ENCODE measurements at places on chromosomes 12 and 14.
A peak's percentile ranks its signal among the peaks of the same experiment; 100 is the strongest.

GRCh38 chr14:88232771-88233170, 90.3 kb downstream of the KCNK10 start:
- no peak for DNase-seq

DNA sequence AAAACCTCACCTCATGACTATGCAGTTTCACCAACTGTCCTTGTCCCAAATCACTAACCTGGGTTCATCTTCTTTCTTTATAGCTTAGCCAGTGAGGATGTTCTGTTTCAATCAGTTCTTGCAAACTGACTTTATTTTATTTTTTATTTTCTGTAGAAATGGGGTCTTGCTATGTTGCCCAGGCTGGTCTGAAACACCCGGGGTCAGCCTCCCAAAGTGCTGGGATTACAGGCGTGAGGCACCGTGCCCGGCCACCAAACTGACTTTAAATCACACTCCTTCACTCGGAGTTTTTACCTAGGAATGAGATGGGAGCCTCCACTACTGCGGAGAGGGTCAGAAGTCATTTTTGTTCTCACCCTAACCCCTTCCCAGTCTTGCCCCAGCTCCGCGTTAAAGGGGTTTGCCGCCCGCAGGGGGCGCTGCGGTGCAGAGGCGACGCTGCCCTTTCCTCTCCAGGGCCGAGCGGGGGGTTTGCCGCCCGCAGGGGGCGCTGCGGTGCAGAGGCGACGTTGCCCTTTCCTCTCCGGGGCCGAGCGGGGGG, 7.0 kb upstream of the B4GALNT3 start:
- DNase-seq = no peak

DNA sequence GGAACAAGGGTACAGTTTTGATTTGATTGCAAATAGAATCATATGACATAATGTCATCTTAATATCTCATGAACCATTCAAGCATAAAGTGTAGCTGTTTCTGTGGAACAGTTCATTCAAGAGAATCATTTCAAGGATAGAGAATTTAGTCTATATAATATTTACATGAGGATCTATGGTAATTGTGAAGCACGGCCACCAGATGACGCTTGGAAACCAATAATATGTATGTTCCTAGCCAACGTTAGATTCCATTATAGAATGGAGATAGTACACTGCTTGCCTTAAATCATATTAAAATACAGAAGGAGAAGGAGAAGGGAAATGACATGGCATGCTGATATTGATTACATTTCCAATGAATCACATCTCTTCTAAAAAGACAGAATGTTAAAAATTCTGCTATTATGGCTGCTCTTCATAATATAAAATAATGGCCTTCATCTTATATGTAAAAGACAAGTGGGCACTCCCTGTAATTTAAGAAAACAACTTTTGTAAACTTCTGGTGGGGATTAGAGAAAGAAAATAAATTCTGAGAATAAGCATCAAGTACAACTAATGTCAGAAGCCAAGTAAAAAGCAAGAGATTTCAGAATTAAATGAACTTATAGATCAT, 351.0 kb downstream of the NAV3 start:
- no peak for DNase-seq

DNA sequence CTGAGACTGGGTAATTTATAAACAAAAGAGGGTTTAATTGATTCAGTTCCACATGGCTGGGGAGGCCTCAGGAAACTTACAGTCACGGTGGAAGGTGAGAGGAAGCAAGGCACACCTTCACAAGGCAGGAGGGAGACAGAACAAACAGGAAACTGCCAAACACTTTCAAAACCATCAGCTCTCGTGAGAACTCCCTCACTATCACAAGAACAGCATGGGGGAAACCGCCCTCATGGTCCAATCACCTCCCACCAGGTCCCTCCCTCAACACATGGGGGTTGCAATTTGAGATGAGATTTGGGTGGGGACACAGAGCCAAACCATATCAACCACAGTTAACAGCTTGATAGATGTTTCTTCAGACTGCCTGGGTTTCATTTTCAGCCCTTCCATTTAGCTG, 6.2 kb upstream of the GNPNAT1 start:
- no peak for DNase-seq

GRCh38 chr12:62659453-62660295, 193.0 kb downstream of the MON2 start:
- peak; percentile 94 for DNase-seq

DNA sequence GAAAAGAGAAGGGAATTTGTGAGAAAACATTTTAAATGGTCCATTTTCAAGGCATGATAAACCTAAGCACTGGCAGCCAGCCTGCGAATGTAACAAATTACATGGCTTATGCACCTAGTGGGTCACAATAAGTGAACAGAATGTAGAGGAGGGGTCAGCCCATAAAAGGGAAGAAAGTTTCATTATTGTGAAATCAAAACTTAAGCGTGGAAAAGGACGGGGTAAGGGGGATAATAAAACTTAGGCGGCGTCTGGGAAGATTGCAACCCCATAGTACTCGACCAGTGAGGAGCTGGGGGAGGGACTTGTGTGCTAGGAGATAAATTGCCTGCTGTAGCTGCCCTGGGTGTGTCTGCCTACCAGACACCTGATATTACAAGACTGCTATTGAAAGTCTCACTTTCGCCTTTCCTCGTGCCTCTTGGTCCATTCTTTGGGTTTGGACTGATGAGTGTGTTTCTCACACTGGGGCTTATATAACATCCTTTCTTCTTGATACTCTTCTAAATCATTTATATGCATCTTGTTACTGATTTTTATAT, 40.6 kb downstream of the ZDHHC17 start:
- DNase-seq = no peak

DNA sequence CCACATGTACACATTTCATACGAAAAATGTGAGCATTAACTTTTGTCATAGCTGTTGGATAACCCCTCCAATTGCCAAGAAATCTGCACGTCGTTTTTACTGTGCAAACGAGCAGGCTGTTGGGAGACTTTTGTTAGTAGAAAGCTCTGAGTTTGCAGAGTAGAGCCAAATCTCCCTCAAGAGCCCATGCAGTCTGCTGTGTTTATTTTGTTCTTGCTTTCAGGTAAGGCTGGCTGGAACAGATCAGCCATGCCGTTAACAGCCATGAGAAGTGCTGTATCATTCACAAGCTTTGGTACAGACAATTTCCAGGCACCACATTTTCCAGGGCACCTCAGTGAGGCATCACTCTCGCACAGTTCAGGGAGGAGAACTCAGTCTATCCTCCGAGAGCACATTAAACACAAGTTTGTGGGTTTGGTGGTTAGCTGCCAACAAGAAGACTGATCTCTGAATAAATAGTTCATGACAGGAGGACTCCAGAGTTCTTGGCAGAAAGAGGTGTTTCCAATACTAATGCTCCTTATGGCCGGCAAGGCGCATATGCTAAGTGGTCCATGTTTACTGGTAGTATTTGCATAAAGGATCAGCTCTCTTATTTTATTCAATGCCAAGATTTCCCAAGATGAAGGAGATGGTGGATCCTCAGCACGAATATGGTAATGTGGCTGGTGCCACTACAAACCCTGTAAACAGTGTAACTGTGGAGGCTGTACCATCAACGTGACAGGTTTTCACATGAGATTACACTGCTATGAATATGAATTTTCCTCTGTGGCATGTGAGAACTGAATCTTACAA, 30.3 kb upstream of the PELI2 start:
- DNase-seq = no peak

DNA sequence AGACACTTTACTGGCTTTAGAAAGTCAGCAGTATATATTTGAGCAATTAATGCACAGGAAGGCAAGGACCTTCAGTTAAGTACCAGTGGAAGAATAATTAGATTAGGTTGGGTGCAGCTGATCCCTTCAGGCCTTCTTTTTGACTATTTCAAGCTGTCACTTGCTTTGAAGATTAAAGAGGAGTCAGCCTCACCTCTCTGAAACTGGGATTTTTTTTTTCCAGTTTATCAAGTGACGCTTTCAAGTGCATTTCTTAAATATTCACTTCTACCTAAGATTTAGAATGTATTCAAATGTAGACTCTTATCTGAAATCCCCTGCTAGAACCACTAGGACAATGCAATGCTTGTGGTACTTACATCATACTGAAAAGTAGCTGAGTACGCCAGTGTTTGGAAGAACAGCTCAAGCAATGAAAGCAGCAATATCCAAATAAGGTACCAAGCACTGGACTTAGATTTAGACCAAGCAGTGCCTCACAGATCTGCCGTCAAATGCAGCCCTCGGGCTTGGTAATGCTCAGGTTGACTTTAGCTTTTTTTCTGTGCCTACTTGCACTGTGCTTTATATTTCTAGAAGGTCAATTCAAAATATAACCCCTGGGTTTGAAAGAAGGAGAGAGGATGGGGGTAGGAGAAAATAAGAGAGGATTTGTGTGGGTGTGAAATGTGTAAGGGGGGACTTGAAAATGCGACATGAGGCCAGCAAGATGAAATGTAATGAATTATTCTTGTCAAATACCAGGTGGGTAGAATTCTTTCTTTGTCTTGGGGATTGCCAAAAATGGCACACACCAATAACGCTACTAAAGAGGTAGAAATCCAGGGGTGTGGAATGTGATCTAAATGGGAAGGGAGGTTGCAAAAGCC, 3.7 kb upstream of the FERMT2 start:
- DNase-seq = no peak

- no peak for DNase-seq
These were observed 17.8 kb upstream of the MCRS1 start for GRCh38 chr12:49585477-49586459.

DNA sequence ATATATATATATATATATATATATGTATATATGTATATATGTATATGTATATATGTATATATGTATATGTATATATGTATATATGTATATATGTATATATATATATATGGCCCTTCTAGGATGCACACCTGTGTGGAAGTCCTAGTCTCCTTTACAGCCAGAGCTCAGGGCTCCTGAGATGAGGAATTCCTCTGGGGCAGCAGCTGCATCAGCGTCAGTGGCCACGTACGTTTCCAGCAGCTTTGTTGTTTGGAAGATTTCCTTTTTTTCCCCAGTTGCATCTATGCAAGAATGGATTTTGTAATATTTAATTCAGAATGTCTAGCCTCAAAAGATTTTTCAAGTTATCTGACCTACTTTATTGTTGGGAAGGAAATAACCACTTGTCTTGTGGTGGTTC, 68.6 kb downstream of the TNFAIP2 start:
- DNase-seq = no peak

DNA sequence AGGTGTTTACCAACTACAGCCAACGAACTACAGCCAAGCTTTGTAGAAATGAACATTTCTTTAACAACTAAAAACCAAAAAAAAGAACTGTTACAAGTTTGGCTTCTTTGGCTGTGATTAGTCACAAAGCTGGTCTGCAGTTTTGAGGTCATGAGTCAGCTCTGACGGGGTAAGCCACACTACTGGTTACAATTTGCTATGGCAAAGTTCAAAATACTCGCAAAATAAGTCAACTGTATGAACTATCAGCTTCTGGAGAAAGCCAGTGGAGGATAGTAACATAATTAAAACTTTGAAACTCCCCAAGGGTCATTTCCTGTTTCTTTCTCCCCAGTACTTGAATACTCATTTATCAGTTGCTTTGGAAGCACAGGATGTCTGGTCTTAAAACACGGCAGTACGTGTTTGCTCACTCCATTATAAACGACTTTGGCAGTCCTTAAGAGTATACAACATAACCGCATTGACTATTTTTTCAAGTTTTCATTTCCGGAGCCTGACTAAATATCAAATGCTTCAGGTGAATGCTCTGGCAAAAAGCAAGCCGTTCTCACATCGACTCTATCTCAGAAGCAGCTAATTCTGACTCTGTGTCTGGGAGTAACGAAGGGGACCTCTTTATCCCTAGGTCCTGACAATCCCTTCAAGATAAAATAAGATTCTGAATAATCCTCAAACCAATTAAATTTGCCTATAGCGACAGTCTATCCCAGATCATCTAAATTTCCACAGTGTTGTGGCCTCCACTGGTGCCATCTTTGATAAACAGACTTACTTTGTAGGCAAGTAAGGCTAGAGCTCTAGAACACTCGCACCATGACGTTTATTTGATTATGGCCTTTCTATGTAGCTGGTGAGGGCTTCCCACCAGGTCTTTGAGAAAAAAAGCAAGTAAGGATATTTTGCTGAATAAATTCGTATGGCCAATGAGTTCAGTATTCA, 10.6 kb downstream of the PHLDA1 start:
- DNase-seq = no peak

DNA sequence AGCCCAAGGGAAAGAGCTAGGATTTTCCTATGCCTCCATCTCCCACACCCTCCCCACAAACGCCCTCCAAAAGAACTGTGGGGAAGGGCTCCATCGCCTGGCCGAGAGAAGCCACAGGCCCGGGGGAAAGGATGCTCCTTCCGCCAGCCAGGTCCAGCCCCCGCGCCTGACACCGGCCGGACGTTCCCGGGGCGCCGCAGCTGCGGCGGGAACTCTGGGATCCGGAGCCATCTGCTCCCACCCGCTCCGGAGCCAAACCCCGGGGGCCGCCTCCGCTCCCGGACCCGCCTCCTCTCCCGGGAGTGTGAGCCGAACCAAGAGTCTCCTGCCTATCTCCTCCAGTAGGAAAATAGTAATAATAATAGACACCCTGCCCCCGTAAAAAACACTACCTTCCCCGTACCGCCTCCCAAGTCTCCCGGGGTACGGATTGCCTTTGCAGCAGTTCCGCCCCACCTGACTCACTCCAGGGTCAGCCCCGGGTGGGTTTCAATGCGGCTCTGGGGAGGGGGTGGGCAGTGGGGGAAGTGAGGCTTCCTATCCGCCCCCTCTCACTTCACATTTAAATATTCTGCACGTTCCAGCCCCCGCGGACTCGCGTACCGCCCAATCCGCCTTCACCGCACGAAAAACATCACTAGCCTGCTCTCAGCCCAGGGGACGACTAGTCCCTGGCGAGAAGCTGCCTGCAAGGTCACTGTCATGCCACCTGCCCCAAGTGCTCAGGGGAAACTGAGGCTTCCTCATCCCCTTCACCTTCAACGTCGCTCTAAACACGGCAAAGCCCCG, 2.4 kb downstream of the AGAP2 start:
- DNase-seq = no peak

DNA sequence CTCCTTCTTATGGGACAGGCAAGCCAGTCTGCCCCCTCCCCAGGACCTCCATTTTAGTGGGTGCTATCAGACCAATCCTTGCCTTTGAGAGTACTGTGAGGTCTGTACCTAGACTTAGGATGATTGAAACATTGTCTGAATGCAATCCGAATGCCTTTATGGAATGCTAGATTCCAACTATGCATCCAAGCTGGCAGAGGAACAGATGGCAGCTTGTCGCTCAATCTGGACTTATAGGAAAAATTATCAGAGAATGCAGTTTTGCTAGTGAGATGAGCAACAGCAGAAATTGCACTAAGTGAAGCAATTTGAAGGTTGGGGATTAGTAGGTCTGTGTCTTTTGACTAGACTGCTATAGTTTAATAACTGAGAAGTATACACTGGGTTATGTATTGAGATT, 109.1 kb downstream of the DYRK2 start:
- DNase-seq = no peak

DNA sequence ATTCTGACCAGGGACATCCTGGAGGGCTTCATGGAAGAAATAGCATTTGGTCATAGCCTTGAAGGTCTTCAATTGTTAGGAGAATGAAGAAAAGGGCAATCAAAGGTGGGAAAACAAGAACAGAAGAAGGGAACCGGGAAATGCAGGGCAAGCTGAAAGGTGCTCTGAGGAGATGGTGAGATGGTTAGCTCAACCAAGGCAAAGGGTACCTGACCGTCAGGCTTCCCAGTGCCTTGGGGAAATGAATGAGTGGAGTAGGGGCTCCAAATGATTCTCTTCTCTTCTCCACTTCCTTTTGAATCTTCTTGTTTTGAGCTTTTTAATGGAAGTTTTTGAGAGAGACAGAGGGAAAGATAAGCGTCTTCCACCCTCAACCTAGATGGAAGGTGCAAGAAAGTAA, 155.6 kb upstream of the PWP1 start:
- no peak for DNase-seq
